ENCODE measurements at places on chromosomes 16 and 17.
A peak's percentile ranks its signal among the peaks of the same experiment; 100 is the strongest.

- DNase-seq: no peak
These were observed 473.9 kb downstream of the CDH13 start for GRCh38 chr16:83100679-83101078.

DNA sequence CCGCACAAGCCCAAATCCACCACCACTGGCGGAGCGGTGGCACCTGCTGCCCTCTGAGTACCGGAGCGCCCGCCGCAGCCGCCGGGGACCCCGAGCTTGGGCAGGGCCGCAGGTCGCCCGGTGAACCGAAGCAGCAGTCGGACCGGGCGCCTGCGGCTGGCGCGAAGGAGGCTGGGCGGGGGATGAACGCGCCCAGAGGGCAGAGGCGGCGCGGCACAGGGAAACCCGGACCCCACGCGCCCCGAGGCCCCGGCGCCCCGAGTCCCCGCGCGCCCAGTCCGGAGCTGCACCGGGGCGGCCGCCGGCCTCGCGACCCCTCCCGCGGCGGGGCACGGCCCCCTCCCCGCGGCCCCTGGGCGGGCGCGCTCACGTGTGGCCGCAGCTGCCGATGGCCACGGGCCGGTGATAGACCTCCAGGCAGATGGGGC, 393 bp downstream of the RNF166 start:
- no peak for DNase-seq

- no peak for DNase-seq
These were observed 6.1 kb downstream of the SMIM5 start for GRCh38 chr17:75639327-75639726.

- no peak for DNase-seq
These were observed 183.9 kb upstream of the HSBP1 start for GRCh38 chr16:83623892-83624291.

- no peak for DNase-seq
These were observed 9.0 kb downstream of the NTHL1 start for GRCh38 chr16:2038382-2039231.

- DNase-seq: no peak
These were observed 2.4 kb downstream of the SPSB3 start for GRCh38 chr16:1779741-1780676.

DNA sequence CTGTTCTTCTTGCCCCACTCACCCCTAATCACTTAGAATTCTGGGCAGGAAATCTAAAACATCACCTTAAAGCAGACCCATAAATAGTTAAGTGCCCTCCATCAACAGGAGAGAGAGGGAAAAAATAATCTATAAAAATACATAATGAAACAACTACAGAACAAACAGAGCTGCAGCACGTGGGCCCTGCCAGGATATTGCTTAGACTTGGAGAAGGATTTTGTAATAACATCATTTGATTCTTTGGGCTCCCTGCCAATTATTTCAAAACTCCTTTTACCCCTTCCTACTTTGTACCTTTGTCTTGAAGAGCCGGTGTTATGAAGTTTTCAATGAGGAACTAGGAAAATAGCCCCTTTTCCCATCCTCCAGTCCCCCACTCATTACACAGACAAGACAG, 130.6 kb upstream of the TOX3 start:
- no peak for DNase-seq

- peak; percentile 32 for DNase-seq
These were observed 59.5 kb downstream of the SLFN11 start for GRCh38 chr17:35313875-35314409.

Data from effector memory CD8-positive, alpha-beta T cell (primary cell).